ENCODE measurements at places on chromosomes 16 and 17.

DNA sequence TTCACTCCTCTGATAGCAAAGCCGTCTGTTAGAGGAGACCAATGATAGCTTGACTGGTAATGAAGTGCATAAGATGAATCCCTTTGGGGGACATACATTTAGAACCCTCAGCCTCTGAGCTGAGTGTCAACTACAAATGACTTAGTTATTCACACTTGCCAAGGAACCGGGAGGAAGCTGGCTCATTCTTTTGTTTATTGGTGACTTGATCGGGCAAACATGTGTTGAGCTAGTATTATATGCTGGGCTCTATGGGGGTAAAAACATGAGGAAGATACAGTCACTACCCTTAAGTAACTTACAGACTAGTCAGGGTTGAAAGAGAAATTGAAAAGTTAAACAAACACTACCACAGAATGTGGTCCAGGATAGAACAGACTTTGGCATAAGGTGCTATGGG, 3.0 kb downstream of the CCL16 start:
- DNase-seq, result no peak

GRCh38 chr16:58652741-58653140, 23.1 kb upstream of the CNOT1 start:
- no peak for DNase-seq

- no peak for DNase-seq
Measured at GRCh38 chr16:66272461-66272860, 94.0 kb upstream of the CDH5 start.

DNA sequence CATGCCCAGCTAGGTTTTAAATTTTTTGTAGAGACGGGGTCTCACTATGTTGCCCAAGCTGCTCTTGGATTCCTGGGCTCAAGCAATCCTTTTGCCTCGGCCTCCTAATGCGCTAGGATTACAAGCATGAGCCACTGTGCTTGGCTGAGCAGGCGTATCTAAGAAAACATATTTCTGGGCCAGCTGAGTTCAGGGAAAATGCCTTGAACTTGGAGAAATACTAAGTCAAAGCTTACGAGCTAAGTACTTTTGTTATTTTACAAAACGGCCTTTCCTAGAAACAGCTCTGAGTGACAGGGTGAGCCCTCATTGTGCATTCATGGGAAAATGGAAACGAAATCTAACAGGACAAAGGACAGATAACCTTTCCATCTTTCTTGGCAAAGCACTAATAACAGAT, 24.7 kb downstream of the DNAI2 start:
- DNase-seq, result no peak

DNA sequence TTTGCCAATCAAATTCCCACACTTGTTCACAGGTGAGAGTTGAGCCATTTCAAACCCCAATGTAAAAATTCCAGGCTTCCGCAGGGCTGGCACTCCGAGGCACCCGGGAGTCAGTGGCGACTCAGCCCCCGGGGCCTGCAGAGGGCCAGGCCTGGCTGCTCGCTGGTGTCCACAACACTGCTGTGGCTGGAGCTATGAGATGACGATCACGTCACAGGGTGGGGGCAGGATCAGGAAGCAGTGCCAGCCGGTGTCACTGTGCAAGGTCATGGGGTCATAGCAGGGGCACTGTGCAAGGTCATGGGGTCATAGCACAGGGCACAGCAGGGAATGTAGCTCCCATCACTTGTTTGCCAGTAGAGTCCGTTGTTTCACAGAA, 7.8 kb downstream of the VPS4A start:
- DNase-seq, result no peak

- no peak for DNase-seq
Measured at GRCh38 chr16:65779201-65779600, 587.3 kb upstream of the CDH5 start.

DNA sequence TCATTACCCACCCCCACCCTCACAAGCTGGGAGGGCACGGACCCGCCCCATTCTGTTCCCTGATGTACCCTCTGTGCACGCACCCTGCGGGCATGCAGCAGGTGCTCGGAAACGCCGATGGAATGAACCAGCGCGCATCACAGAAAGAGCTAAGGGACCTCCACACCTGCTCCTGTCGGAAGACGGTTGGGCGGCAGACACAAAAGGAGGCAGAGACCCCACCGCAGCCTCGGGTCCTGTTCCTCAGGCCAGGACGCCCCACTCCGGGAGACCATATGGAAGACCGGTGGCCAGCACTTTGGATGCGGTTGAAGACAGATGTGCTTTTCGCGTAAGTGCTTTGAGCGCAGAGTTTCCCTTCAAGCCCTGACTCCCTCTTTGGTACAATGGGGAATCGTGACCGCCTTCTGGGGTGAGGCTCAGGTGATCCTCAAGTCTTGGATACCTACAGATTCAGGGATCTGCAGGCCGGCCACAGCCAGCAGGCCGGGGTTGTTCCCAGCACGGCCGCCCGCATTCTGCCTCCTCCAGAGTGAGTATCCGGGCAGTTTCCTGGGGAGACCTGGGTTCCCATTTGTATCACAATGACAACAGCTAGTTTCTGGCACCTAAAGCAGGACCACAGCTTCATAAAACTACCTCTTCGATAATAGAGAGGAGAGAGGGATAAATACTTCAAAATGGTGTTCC, 123.1 kb downstream of the FOXL1 start:
- no peak for DNase-seq
